ENCODE measurements at places on chromosomes 11 and 22.

GRCh38 chr11:21514316-21514715 lies 678.6 kb upstream of the ANO5 start:
- peak; percentile 27 for DNase-seq

DNA sequence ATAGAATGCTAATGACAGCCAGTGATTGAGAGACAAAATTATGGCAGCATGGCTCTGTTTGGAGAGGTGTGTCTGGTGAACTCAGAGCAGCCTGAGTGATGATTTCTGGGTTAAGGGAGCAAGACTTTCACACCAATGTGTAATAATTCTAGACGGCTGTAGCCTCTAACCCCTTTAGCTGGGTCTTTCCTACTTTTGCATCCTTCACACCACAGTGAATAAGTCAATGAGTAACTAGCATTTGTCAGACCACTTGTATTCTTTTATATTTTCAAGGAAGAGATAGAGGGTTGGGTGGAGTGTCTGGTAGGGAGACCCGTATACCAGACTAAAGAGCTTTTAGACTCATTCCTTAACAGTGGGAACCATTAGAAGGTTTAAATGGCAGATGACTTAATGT lies 50.4 kb downstream of the ATXN10 start:
- no peak for DNase-seq

DNA sequence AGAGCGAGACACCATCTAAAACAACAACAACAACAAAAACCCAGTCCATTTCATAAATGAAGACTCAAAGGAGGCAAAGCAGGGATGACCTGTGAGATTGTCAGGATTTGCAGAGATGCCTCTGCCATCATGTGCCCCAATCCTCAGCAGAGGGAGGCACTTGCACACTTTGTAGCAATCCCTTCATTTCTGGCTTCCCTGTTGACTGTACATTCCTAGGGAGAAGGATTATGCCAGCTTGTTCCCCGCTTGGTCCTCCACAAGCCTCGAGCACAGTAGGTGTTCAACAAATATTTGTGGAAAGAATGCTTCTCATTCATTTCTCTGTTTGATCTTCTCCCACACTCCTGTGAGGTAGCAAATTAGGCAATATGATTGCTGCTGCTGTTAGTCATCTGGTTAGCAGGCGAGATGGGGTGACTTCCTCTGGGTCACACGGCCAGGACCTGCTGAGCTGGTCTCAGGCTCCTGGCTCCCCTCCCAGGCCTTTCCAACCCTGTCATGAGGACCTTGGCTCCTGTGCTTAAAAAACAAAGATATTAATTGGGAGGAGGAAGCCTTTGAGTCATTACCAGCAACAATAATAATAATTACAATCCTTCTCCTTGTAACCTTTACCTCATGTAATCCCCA lies 34.1 kb downstream of the LIF start:
- DNase-seq: no peak

DNA sequence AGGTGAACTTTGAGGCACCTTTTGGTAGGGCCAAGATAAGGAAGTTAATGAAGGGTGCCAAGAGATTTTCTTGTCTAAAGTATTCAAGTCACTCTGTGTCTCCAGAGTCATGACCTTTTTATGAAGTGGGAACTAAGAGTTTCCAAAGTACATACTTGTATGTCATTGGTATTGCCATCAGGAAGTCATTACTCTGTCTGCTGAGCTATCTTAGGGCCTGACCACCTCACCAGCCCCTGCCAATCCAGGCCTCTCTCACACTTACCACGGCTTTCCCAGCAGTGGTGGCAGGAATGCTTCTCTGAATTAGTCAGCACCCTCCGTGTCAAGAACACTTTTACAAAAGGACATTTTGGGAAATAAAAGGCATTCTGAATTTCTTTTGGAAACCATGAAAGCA lies 192.8 kb upstream of the MTNR1B start:
- no peak for DNase-seq
